D721Med (cell line): ENCODE measurements at places on chromosomes 7 and 10.

- DNase-seq = no peak
Observed at GRCh38 chr10:48330269-48330668, 23.8 kb downstream of the MAPK8 start.

DNA sequence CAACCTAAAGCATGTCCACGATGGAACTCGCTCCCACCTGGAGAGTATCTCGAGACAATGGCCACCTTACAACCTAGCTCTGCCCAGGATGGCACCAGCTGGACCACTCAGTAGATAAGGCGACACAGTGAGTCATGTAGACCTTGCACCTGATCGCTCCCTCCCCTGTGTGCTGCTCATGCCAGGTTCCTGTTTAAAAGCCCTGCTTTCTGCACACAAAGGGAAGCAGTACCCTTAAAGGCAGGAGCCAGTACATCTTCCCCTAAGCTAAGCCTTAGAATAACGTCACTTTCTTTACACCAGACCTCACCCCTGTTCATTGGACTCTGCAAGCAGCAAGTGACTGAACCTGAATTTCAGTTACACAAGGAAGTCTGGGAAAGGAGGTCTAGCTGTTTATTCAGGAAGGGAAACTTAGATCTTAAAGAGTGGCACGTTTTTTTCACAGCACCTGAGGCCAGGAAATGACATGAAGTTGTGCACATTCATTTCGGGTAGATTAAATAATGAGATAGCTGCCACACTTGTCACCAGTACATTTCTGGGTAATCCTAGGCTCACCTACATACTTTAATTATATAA lies 117.9 kb downstream of the MTPAP start:
- no peak for DNase-seq

- DNase-seq = no peak
Observed at GRCh38 chr10:61850376-61850775, 51.1 kb upstream of the ARID5B start.

DNA sequence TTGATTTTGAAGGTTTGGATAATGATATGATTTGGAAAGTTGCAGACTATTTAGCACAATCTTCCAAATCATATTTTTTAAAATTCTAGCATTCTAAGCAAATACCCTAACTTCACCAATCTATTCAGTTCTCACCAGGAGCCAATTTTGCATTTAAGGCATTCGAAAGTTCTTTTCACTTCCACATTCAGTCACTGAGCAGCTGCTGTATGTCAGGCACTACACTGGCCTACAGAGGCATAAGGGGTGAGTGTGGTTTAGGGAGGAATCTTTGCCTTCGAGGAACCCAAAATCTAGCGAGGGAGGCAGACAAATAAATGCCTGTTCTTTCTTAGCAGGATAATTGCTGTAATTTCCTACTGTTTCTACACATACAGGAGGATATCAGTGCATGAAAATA lies 10.7 kb upstream of the UCN3 start:
- no peak for DNase-seq

DNA sequence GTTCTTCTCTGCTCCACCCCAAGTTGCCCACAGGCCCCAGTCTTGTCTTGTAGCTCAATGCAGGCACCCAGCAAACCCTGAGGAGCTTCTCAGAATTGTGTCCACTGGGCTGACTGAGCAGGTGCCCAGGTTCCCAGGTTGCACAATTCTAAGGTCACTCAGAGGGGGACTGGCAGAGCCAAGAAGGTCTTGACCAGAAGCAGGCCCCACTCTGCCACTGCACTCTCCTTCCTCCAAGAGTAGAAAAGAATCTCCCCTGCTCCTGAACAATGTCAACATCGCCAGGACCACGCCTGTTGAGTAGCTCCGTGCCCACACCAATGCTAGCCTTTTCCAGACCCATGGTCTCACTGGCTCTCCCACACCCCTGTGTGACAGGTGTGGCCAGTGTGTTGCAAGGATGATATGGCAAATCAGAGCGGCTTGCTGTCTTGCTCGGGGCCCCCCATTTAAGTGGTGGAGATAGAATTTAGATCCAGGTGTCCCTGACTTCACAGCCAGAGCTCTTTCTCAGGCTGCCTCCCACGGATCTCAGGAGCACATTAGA lies 577 bp downstream of the LRRC18 start:
- no peak for DNase-seq

GRCh38 chr7:155741805-155742204 lies 70.5 kb downstream of the SHH start:
- DNase-seq = no peak

DNA sequence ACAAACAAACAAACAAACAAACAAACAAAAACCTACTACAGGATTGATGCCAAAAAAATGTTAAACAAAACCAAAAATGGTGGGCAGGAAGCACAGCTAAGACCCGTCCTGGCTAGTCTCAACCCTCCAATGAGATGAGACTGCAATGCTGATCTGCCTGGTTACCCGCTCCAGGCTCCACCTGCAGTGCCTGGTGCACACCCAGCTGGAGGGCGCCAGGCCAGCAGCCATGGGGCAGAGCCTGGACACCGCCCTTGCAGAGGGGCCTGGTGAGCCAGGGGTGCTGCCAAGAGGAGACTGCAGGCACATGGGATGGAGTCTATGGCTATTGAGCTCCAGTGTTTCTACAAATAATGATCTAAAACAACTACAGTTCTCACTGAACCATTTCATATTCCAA lies 107.0 kb downstream of the LARP4B start:
- no peak for DNase-seq

GRCh38 chr7:50826371-50827172 lies 43.9 kb upstream of the GRB10 start:
- no peak for DNase-seq
